ENCODE measurements at places on chromosomes 5 and 9.

GRCh38 chr9:63859475-63860215 lies 1425.4 kb downstream of the FOXD4L5 start:
- DNase-seq: peak; percentile 15

DNA sequence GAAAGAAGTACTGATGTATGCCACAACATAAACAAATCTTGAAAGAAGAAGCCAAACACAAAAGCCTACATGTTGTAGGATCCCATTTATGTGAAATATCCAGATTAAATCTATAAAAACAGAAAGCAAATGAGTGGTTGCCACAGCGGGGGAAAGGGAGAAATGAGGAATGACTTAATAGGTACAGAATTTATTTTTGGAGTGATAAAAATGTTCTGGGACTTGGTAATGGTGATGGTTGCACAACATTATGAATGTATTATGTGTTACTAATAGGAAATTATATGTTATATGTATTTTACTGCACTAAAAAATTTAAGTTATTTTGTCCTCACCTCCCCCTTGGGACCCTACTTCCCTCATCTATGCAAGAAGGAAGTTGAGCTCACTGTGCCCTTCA lies 16.4 kb upstream of the TTC1 start:
- DNase-seq: no peak

DNA sequence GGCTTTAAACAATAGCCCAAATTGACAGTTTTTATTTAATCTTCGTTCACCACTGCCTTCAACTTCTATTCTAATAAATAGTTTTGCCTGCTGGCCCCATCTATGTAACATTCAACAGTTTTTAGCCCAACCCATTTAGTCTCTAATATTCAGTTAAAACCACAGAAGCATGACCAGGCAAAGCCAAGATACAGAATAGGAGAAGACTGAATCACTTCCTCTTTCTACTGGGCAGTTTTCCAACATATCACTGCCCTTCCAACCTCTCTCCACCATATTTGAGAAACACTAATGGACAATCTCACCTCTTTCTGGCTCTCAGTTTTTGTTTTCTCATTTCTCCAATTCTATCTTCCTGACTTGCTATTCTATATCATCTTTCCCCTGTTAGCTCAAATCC lies 352.9 kb downstream of the DNAH5 start:
- DNase-seq: no peak

GRCh38 chr9:136433849-136434579 lies 5.6 kb downstream of the INPP5E start:
- DNase-seq: no peak

- no peak for DNase-seq
Measured at GRCh38 chr9:125433461-125434011, 171.9 kb downstream of the GAPVD1 start.

DNA sequence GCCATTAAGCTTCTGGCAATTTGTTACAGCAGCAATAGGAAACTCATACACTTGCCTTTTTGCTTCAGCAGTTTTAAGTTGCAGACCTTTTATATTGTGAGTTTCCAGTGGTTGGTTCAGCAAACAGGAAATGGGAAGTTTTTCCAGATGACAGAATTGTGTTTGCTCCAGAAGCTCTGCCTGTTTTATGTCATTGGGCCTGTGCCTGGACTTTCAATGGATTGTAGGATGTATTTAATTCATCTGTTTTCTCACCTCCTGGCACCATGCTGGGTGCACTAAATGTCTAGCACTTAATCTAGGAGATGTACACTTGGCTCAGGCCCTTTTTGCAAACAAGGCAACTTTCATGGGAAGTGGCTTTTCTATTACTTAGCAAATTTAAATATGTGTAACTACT lies 100.4 kb upstream of the CLINT1 start:
- DNase-seq: no peak

GRCh38 chr5:25619273-25619672 lies 974.5 kb upstream of the CDH10 start:
- DNase-seq: no peak

DNA sequence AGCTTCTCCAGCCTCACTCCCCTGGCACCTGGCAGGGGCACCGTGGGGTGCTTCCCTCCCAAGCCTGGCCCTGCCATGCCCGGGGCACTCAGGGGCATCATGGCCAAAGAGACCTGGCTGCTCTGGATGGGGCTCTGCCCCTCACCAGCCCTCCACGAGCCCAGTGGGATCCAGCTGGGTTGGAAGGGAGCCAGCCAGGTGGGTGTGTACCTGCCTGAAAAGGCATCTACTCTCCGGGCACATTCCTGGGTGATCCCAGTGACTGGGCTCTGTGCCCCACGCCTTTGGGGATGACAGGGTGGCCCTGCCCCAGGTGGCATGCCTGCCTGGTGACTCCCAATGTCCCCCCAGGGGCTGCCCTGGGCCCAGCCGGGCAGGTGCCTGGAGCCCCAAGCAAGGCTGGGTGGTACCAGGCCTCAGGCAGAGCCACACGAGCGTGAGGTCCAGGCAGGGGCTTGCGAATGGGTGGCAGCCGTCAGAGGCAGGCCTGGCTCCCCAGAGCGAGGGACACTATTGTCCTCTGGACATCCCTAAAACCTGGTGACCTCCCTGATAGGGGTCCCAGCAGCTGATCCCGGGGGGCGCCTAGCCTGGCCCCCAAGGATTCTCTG lies 777 bp downstream of the GPSM1 start:
- DNase-seq: no peak

GRCh38 chr5:171776770-171777759 lies 8.6 kb upstream of the SMIM23 start:
- no peak for DNase-seq

DNA sequence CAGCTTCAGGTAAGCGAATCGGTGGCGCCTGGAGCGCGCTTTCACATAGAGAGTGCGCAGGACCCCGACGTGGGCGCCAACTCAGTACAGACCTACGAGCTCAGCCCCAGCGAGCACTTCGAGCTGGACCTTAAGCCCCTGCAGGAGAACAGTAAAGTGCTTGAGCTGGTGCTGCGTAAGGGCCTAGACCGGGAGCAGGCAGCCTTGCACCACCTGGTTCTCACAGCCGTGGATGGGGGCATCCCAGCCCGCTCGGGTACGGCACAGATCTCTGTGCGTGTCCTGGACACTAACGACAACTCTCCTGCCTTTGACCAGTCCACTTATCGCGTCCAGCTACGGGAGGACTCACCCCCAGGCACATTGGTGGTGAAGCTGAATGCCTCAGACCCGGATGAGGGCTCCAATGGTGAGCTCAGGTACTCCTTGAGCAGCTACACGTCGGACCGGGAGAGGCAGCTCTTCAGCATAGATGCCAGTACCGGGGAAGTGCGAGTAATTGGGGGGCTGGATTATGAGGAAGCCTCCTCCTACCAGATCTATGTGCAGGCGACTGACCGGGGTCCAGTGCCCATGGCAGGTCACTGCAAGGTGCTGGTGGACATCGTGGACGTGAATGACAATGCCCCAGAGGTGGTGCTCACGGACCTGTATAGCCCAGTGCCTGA lies 1.1 kb downstream of the PCDHAC2 start:
- no peak for DNase-seq

DNA sequence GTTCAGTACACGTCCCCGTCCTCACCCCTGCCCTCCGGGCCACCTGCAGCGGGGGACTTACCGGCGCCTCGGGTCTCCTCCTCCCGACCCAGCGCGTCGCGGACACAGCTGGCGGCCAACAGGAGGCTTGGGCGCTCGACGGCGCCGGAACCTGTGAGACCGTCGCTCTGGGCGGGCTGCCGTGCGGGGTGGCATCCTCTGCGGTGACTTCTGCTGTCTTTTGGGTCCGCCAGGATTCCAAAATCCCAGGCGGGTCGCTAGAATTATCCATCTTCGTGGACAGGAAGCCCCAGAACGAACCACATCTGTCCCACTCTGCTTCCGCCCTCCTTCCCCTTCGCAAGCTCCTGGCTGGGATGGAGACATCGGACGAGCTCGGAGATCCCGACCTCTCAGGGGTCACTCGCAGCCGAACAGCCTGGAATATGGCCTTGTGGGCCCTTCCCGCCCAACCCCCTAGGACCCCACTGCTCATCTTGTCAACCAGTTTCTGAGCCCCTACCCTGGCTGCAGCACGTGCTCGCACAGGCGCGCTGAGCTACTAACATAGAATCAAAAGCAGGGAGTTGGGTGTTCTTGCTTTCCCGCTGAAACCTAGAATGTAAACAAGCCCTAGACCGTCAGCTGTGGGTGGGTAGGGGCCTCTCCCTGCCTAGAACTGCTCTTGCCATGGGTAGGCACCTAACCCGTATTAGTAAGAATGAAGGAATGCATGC lies 947 bp upstream of the MARCHF3 start:
- peak; percentile 13 for DNase-seq

- DNase-seq: no peak
Measured at GRCh38 chr9:10706788-10707187, 94.0 kb upstream of the PTPRD start.

DNA sequence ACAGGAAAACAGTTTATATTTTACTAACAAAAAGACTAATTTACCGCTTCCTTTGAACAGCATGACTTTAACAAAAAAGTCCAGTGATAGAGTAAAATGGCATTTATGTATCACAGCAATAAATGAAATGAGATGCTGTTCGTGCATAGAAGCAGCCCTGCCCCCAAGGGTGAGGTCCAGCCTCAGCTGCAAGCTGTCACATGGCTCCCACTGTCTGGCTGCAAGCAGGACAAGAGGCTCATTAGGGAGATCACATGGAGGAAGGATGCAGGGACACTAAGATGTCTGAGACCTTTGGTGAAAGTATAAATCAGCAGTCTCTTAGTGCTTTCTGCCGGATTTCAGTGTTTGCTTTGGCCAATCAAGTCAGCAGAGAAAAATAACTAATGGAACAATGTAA lies 23.0 kb downstream of the GDNF start:
- no peak for DNase-seq

DNA sequence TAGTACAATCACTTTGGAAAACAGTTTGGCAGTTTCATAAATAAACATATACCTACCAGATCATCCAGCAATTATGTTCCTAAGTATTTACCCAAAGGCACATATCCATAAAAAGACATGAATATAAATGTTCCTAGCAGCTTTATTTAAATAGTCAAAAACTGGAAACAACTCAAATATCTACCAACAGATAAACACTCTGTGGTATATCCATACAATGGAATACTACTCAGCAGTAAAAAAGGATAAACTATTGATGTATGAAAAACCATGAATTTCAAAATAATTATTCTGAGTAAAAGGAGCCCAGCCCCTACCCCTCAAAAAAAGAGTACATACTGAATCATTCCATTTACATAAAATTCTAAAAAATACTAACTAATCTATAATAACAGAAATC lies 232.7 kb upstream of the SLC30A5 start:
- no peak for DNase-seq

DNA sequence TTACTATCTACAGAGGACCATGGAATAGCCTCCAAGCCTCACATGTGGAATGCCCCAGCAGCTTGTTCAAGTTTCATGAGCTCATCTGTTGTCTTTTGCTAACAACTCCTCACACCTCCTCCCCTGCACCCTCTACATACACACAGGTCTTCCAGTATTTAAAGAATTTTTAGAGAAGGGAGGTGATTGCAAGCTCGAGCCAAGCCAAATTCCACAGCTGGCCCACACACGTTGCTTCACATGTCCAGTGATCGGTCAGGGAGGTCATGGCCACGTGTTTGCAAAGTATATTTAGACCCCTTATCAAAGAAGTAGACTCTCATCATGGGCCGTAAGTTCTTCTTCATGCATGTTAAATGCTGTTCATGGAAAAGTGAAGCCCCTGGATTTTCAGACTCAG lies 281.7 kb downstream of the OSTF1 start:
- no peak for DNase-seq

GRCh38 chr5:142568283-142568995 lies 117.5 kb downstream of the FGF1 start:
- DNase-seq: no peak

DNA sequence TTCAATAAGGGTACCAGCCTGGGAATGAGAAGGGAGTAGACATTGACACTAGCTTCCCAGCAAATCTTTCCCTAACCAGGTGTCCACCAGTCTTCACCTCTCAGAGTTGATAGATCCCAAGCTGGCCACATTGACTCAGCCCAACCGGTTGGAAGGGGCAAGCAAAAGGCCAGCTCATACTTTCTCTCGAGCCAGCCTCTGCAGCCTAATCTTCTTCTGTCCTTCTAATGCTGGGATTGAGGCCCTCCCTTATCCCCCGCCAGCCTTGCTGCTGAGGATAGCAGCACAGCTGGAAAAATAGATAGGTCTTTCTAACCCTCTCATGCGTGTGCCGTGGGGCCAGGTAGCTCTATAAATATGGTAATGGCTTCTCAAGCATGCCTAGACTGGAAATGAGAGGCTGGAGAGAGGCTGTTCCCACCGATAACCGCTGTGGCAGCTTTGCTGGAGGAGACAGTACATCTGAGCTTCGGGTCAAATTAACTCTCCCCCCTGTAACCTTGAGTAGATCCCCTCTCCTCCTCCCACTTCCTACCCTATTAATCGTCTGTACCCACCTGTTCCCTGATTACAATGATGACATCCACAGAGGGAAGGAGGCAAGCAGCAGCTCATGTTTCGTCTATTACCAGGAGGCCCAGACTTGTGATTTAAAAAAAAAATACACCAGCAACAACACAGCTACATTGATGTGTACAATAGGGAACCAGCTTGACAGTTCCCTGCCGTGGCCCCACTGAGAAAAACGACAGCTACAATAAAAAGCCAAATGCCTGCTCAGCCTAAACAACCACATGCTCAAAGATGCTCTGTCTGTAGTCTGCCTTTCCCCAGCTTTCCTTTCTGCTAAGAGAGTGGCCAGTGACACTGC lies 219.9 kb upstream of the BRINP1 start:
- no peak for DNase-seq

DNA sequence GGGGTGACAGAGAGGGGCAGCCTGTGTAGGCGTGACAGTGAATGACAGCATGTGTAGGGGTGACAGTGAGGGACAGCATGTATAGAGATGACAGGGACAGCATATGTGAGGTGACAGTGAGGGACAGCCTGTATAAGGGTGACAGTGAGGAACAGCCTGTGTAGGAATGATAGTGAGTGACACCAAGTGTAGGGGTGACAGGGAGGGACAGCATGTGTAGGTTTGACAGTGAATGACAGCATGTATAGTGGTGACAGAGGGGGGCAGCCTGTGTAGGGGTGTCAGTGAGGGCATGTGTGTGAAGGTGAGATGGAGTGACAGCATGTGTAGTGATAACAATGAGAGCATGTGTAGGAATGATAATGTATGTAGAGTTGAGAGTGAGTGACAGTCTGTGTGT lies 8.7 kb upstream of the GAPT start:
- DNase-seq: no peak

DNA sequence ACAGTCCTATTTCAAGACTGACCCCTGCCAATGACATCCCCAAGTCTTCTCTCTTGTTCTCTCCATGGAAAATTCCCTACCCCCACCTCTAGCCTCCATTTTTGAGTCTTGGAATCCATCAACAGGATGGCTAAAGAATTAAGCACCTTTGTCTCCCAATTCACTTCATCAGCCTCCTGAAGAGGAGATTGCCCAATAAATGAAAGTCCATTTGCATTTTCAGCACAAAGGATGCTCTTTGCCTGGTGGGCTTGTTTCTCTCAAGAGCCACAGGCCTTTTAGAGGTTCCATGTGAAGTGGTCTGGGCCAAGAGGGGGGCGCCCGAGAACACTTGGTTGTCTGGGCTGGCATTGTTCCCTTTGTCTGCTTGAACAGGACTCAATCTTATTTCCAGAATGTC lies 12.6 kb downstream of the HSD17B3 start:
- DNase-seq: no peak

GRCh38 chr9:89353989-89354388 lies 35.7 kb downstream of the SECISBP2 start:
- DNase-seq: no peak

All from T-helper 2 cell (primary cell).